Fibroblast of the aortic adventitia (primary cell): ENCODE measurements at places on chromosomes 7 and 10.

GRCh38 chr10:119625570-119626280 is 25.5 kb upstream of the BAG3 start:
- DNase-seq: no peak

DNA sequence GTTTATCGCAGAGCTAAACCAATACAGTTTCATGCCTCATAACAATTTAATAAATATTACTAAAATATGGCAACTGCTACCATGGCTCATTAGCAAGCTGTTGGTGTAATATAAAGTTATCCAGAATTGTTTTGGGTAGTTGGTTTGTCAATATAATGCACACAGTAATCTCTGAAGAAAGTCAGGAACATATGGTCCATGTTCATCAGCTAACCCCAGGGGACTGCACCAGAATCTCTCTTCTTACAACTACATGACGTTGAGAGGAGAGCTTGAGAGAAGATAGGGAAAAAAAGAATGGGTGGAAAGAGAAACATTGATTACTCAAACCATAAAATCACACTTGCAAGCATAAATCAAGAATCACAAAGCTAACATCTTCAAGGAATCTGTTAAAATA is 333.7 kb downstream of the NRG3 start:
- no peak for DNase-seq

GRCh38 chr10:7755103-7755502 is 32.7 kb downstream of the KIN start:
- no peak for DNase-seq

DNA sequence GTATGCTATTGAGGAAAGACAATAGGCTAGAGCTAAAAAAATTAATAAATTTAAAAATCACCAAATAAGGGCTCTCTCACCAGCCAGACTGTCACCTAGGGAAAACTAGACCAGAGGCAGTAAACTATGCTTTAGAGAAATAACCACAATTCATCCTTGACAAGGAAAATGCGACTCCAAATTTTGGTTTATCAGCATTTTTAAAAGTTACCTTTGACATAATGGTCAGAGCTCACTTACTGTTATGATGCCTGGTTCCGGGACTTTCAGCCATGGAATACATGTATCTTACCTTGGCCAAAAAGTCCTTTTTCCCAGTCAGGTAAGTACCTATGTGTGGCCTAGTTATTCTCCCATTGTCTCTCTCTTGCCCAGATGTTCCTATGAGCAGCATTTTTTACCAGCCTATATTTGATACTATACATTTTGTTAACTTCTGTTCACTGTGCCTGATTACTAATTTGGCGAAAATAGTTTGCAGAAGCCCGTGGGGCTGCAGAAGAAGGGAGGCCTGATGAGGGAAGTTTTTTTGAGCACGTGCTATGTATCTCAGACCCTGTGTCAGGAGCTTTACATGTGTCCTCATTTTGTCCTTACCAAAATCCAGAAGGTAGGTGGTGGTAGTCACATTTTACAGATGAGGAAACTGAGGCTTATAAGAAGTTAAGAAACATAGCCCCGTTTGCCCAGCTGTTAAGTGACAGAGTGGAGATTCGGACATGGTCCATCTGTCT is 149.7 kb downstream of the CELF2 start:
- no peak for DNase-seq

DNA sequence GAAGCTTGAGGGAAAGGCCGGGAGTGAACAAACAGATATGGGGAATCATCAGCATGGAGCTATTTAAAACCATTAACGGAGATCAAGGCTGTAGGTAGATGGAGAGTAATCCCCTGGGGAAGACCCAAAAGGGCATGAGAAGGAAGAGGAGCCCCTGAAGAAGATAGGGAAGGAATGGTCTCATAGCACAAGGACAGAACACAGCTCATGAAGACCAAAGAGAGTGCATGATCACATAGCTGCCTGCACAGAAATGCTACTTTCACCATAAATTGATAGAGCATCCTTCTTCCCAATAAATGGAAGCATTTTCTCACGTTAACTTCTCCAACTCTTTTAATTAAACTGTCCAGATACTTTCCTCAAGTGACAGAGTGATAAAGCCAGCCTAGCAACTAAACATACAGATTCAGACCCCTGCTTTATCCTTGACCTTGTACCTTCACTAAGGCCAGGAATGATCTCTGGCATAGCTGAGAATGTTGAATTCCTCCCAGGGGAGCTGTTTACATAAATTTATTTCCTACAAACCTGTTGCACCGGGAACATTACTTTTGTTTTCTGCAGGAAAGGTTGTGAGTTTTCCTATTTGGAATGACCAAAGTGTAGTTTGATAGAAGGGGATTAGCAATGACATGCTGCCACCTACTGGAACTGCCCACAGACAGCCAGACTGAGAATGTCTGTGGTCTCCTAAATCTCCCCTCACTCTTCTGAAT is 110.8 kb upstream of the LRGUK start:
- peak; percentile 51 for DNase-seq

GRCh38 chr10:30822693-30823465 is 193.3 kb upstream of the LYZL2 start:
- DNase-seq: no peak

DNA sequence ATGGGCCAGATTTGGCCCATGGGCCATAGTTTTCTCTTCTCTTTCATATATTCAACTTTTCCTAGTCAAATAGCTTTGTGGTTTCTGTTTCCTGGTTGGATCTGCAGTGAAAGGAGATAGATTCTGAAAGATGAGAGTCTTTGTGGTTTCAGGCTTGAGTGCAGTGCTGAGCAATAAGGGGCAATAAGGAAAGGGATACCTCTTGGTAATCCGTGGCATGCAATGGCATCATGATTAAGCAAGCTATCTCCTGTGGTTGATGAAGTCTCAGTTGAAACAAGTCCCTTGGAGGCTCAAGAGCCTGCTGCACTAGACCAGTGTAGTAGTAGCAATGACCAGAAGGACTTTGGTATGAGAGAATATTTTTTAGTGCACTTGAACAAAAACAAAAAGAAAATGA is 187.7 kb upstream of the CNTNAP2 start:
- no peak for DNase-seq

DNA sequence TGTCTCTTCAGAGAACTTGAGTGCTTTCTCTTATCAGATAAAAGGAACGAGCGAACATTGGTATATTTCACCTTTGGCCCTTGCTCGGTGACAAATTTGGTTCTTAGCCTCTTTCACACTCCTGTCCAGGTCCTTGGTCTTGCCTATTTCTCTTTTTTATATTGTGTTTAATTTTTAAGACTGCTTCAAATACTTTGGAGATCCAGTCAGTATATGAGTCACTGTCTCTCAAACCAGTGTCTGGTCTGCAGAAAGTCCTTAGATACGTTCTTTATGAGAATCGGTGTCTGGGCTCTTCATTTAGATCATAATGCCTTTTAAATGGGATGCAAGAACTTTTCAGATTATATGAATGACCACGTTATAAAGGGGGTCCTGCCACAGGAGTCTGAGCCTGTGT is 55.0 kb downstream of the PIK3AP1 start:
- DNase-seq: no peak

- DNase-seq: no peak
These were observed 26.3 kb downstream of the DENND11 start for GRCh38 chr7:141675436-141676215.

DNA sequence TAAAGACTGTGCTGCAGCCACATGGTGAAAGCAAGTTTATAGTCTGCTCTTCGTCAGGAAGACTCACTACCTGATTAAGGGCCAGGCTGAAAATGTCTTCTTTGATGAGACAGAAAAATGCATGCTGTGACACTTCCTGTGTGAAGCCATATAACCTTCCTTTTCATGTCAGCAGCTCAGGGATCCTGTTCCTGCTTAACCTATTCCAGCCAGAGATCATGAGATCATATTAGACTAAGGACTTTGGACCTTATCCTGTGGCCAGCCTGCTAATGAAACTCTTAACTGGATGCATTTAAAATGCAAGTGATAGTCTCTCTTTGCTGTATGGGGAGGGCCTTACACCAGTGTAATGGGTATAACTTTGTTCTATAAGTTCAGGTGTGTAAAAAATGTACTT is 165.2 kb downstream of the PTEN start:
- DNase-seq: no peak

- peak; percentile 95 for DNase-seq
These were observed 34.9 kb downstream of the SRPK2 start for GRCh38 chr7:105353752-105354328.

DNA sequence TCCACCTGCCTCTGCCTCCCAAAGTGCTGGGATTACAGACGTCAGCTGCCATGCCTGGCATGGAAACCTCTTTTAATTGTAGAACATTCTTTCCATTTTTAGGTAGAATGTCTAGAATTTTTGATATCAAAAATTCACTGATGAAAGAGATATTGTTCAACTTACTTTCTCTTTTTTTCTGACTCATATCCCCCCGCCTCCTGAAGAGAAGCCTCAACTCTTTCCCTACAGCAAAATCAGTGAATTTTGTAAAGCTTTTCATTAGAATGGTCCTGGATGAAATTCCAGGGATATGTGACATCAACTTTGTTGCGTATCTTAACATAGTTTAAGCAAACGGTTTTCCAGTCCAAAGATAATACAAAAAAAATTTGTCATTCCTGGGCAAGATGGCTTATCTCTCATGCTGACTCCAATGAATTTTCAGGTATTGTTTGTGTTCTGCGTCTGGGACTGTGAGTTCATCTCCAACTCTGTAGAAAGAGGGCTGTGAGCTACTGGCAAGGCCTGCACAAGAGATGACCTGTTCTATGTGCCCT is 256.8 kb downstream of the BMPER start:
- peak; percentile 80 for DNase-seq

GRCh38 chr7:105244594-105244993 is 144.1 kb downstream of the SRPK2 start:
- DNase-seq: peak; percentile 34

DNA sequence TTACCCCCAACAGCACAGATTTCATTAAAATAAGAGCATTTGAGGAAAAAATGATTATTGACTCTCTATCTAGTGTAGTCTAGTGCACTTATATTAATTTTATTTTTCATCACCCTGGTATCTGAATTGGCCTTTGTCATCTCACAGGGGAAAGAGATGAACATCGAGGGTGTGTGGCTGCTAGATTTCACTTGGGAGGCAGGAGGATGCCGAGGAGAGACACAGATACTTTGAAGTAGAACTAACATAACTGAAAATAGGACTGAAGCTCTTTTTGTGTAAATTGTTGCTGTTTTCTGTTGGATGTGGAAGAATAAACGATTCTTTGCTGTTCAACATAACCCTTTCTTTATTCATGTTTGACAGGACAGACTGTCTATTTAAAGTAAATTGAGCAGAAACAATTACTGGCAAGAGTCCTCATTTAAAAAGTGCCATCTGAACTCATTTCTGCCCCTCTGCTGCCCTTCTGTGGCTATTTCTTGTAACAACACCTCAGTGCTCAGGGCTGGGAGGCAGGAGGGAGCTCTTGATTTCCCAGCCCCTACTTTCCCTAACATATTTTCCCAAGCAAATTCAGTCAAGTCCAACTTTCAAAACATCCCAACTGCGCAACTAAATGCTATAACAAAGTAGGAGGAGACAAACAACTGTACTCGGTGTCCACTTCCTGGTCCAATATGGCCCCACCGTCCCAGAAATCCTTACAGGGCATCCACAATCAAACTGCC is 15.6 kb downstream of the LYZL1 start:
- peak; percentile 86 for DNase-seq

GRCh38 chr7:116138202-116138801 is 72.0 kb upstream of the TES start:
- peak; percentile 83 for DNase-seq

GRCh38 chr10:102414749-102415148 is 3.8 kb downstream of the PSD start:
- no peak for DNase-seq

DNA sequence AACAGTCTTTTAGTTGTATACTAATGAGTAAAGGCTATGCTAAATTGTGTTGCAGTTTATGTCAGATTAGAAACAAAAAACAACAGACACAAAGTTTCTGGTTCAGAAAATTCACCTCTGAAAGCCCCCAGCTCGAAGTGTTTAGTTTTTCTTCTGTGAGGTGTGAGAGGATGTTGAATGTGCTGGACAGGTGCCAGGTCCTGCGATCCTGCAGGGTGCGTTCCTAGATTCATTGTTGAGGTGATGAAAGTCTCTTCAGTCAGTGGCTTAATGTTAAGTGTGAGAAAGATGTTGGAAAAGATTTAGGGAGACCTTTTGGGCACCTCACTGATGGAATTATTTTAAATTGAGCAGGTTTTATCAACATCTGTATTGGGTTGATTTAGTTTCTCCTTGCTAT is 287.3 kb downstream of the SDK1 start:
- no peak for DNase-seq

GRCh38 chr10:78702186-78702585 is 366.6 kb upstream of the ZMIZ1 start:
- no peak for DNase-seq

GRCh38 chr7:35716038-35716803 is 21.3 kb upstream of the HERPUD2 start:
- DNase-seq: peak; percentile 76

GRCh38 chr7:149248777-149249176 is 9.3 kb downstream of the ZNF212 start:
- no peak for DNase-seq
